Astrocyte of the spinal cord (primary cell): ENCODE measurements at places on chromosomes 3 and 15.

DNA sequence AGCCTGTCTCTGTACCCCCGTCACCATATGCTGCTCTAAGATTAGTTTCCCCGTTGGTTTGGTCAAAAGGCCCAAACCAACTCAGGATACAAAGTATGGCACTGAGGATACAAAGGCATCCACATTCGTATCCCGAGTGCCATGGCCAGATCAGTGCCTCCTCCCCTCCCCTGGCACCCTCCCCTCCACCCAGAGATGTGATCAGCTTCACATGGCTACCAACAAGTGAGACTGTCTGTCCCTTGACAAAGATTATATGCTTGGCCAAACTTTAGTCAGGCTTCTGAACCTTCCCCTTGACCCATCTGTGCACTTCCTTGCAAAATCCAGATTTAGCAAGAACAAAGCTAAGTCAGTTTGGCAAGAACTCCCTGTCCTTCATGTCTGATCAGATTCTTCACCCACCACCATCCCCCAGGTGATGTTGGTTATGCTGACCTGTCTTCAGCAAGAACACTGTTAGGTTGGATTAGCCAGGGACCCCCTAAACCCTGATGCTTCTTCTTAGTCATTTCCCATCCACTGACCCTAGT is 61.7 kb downstream of the KLF15 start:
- DNase-seq: no peak

DNA sequence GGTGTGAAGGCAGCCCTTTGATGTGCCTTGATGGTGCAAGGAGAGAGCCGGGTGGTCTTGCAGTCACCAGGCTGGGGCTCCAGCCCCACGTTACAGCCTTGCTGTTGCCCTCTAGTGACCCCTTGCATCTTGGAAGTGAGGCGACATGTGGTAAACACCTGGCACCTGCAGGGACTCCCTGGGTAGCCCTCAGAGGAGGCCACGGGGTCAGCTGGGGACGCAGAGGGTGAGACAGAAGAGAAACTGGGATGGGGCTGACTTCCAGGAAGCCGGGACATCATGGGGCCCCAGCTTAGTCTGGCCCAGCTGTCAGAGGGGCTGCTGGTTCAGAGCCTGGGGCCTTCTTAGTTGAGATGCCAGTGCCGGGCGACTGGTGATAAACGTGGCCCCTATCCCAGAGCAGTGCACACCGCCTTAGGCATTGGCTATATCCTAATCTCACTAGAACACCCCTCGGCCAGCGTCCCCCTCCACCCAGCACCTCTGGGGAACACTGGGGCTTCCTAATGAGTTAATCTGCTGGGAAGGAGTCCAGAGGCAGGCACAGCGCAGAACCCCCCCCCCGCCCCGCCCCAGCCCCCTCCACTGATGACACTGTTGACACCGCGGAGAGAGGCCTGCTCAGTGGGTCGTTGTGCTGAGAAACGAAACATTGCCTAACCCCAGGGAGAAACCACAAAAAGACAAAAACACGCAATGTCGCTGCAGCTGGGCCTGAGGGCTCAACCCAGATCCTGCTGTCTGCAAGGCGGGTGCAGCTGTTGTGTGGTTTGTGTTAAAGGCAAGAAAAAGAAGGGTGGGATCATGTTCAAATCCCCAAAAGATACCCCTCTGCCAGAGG is 60.5 kb upstream of the KLF13 start:
- DNase-seq: no peak

- DNase-seq: no peak
These were observed 13.8 kb downstream of the XCR1 start for GRCh38 chr3:46013316-46014094.

- no peak for DNase-seq
These were observed 42.7 kb downstream of the HES1 start for GRCh38 chr3:194178669-194179068.

DNA sequence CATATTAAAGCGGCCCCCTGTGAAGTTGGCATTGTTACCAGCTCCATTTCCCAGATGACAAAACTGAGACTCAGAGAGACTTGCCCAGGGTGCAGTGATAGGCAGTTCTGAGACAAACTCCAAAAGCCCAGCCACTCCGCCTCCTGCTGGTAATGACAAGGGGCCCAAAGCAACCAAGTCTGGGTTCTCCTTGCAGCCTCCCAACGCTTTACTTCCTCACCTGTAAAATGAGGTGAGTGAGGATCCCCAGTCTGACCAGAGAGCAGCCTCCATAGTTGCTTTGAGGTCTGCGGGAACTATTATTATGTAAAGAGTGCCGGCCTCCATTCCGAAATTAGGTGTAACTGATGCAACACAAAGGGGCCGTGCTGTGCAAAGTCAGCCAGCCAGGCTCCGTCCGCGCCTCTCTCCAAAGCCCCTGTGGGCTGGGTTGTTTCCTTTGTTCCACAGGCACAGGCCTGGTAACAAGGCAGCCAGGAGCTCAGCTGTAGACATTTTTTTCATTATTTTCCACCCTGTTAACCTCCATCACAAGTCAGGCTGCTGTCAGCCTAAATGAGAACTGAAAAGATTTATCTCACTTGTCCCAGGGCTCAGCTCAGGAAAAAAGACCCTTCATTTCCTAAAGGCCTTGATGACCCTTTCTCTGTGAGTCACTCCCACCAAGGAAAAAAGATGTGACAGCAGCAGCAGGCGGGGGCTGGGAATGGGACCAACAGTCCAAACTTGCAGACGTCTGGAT is 139.1 kb upstream of the RAD18 start:
- DNase-seq: no peak

- DNase-seq: no peak
These were observed 60.9 kb upstream of the ATP13A5 start for GRCh38 chr3:193439423-193439822.
